ENCODE measurements at places on chromosomes 5 and 9.

- DNase-seq = no peak
Observed at GRCh38 chr9:86624630-86625029, 270.4 kb upstream of the TUT7 start.

- no peak for DNase-seq
Observed at GRCh38 chr5:2534251-2534650, 217.2 kb downstream of the IRX2 start.

DNA sequence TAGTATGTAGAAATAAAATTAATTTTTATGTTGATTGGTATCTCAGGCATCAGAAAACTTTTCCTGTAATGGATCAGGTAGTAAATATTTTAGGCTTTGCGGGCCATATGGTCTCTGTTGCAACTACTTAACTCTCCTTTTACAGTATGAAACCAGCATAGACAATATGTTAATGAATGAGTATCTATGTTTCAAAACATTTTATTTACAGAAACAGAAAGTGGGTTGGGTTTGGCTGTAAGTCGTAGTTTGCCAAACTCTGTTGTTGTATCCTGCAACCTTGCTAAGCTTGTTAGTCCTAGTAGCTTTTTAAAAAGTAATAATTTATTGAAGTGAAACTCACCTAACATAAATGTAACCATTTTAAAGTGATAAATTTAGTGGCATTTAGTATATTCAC, 132.1 kb downstream of the NR3C1 start:
- no peak for DNase-seq

DNA sequence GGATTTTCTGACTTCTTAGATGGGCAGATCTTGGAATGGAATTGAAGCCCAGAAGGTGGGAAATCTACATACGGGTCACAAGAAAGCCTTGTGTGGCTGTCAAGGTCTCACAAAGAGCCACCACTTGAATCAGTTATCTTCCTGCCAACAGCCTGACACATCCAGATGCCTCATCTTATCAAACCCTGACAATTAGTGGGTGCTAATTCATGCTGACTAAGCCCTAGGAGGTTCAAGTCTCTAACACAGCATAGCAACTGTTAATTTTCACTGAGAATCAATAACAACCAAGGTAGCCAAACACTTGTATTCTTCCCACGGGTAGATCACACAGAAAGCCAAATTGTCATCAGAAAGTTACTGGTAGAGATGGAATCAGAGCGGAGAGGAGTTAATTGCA, 222.2 kb downstream of the TMEM167A start:
- no peak for DNase-seq

- no peak for DNase-seq
Observed at GRCh38 chr5:56647099-56647850, 168.1 kb upstream of the MAP3K1 start.

DNA sequence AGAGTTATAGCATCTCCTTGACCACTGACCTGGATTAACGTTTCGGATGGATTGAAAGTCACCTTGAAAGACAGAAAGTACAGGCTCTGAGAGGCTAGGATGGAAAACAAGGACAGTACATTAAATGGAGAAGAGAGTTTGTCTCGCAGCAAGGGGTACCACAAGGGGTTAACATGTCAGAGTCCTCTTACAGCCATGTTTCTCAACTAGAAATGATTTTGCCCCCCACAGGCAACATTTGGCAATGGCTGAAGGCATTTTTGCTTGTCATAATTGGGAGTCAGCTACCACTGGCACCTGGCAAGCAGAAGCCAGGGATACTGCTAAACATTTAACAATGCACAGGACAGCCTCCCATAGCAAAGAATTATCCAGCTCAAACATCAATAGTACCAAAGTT, 90.8 kb upstream of the EQTN start:
- no peak for DNase-seq

GRCh38 chr9:75417471-75417870, 329.2 kb downstream of the OSTF1 start:
- no peak for DNase-seq

GRCh38 chr5:10354048-10354872, 765 bp downstream of the MARCHF6 start:
- DNase-seq = no peak

DNA sequence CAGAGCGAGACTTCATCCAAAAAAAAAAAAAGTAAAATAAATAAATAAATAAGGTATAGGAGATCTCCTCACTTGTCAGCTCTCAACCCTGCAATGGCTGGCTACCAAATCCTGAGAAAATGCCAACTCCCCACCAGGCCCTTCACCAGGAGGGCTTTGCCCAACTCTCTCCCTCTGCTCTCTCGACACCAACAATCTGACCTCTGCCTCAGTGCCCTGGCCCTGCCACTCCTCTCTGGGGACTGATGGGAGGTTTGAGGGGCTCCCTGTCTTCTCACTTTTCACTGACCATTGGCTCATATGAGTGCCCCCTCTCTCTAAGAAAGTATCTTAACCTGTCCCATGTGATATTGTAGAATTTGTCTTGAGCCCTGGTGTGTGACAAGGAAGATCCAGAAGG, 52.6 kb upstream of the SH3PXD2B start:
- no peak for DNase-seq

- DNase-seq = no peak
Observed at GRCh38 chr9:120490888-120491595, 88.9 kb downstream of the CDK5RAP2 start.

DNA sequence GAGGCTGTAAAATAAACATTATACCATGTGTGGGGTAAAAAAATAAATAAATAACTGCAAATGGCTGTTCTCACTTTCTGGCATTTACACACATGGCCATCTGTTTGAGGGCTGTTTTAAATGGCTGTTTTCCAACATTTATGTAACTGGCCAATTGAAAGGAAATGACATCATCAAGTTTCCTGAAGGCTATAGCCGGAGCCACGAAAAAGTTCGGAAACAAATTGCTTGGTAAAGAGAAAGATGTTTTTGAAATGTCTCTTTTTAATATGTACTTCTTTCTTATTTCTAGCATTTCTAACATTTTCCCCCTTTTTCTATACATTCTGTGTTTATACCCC, 95.4 kb upstream of the DAB2 start:
- no peak for DNase-seq

GRCh38 chr9:123269281-123269680, 895 bp upstream of the STRBP start:
- DNase-seq = no peak

Data from stimulated activated CD8-positive, alpha-beta memory T cell treated with anti-CD3 and anti-CD28 coated beads, Interleukin-7, amount 100 ng/mL, for 24 hours (primary cell).